ENCODE measurements at places on chromosomes 4 and X. TPM values are rescaled to one million over a fixed set of nuclear protein-coding genes. Genes with fewer than 3 reads are reported as not detected.

GRCh38 chr4:150855981-150856510 lies 159.0 kb downstream of the LRBA start:
- no peaks in the 10 kb centered on the region for H3K27me3 ChIP-seq
- no peak overlapping the region for H3K4me3 ChIP-seq
- no peak for DNase-seq
- H3K36me3 ChIP-seq = peaks cover 10% of the 10 kb centered on the region
- no peaks in the 10 kb centered on the region for H3K4me1 ChIP-seq

- H3K27me3 ChIP-seq = no peaks in the 10 kb centered on the region
- H3K4me1 ChIP-seq = no peaks in the 10 kb centered on the region
- DNase-seq = no peak
Measured at GRCh38 chrX:21632027-21632426, 26.1 kb downstream of the KLHL34 start.

DNA sequence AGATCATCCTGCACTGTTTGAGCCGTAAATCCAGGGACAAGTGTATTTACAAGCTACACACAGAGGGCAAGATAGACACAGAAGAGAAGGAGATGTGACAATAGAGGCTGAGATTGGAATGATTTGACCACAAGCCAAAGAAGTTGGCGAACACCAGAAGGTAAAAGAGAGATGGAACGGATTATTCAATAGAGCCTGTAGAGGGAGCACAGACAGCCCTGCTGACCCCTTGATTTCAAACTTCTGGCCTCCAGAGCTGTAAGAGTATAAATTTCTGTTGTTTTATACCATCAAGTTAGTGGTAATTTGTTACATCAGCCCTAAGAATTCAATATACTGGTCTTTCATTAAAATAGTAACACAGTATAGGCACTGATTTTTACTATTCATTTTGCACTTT lies 447.8 kb downstream of the FAT4 start:
- H3K4me1 ChIP-seq = no peaks in the 10 kb centered on the region
- no peak overlapping the region for H3K4me3 ChIP-seq
- no peak overlapping the region for H3K27ac ChIP-seq
- no peaks in the 10 kb centered on the region for H3K36me3 ChIP-seq

GRCh38 chrX:69038816-69039215 lies 126.4 kb downstream of the PJA1 start:
- H3K4me3 ChIP-seq = no peak overlapping the region
- DNase-seq = no peak
- H3K27ac ChIP-seq = no peak overlapping the region

DNA sequence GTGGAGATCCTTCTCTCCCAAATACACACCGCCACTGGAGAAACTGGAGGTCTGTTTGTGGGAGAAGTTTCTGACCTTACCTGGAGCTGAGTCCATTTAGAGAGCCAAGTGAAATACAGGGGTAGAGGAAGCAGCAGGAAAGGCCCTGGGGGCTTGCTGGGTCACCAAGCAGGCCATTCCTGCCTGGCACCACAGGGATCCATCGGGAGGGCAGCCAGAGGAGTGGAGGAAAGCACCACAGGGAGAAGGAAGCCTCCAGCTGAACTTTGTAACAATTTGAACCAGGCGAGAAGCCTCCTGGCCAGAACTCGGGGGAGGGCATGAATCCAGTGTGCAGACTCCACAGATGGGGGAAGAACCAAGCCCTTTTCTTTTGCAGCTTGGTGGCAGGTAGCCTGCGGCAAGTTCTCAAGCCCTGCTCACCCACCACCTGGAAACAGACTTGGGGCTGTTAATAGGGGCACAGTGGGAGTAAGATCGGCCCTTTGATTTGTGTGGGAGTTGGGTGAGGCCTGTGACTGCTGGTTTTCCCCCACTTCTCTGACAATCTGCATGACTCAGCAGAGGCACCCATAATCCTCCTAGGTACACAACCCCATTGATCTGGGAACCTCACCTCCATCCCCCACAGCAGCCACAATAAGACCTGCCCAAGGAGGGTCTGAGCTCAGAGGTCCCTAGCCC lies 94.6 kb downstream of the IRS4 start:
- H3K4me3 ChIP-seq = no peak overlapping the region
- H3K27me3 ChIP-seq = no peaks in the 10 kb centered on the region
- no peak overlapping the region for H3K27ac ChIP-seq
- H3K4me1 ChIP-seq = no peaks in the 10 kb centered on the region
- H3K36me3 ChIP-seq = no peaks in the 10 kb centered on the region
- DNase-seq = no peak

DNA sequence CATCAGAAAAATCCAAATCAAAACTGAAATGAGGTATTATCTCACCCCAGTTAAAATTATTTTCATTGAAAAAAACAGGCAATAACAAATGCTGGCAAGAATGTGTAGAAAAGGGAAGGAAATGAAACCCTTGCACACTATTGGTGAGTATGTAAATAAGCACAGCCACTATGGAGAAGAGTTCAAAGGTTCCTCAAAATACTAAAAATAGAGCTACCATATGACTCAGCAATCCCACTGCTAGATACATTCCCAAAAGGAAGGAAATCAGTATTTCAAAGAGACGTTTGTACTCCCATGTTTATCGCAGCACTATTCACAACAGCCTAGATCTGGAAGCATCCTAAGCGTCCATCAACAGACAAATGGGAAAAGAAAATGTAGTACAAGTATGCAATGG lies 932.4 kb downstream of the PCDH18 start:
- no peak overlapping the region for H3K4me3 ChIP-seq
- no peaks in the 10 kb centered on the region for H3K4me1 ChIP-seq
- no peak for DNase-seq
- H3K27me3 ChIP-seq = no peaks in the 10 kb centered on the region
- no peaks in the 10 kb centered on the region for H3K36me3 ChIP-seq
- H3K27ac ChIP-seq = no peak overlapping the region

Gene TKTL1
- not detected for total RNA-seq

Gene FAM184B
- 0.24 TPM for total RNA-seq

Gene CSTF2
- total RNA-seq = 13.9 TPM

Gene L1CAM
- 1.6 TPM for total RNA-seq

Gene HTN1
- not detected for total RNA-seq

All from lower lobe of right lung (tissue), 2 donors.